ENCODE measurements at places on chromosomes 5 and 9.

GRCh38 chr5:17896605-17897004 is 262.3 kb downstream of the TAF11L14 start:
- DNase-seq = no peak

DNA sequence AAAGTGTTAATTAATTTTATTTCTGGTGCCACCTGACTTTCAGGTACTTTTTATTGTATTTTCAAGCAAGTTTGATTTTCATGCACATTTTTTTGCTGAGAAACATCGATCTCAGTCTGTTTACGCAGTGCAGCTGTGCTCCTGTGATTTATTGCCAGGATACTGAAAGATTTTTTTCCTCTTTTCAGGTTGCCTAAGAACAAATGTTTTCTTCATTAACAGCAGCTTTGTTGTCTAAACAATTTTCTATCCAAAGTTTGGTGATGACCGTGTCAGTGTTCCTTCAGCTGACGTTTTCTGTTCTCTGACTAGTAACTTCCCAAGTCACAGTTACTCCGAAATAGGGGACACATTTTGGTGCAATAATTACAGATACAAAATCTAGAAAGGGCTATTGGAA is 78.1 kb downstream of the VCAN start:
- no peak for DNase-seq

GRCh38 chr9:135010921-135011320 is 76.5 kb upstream of the OLFM1 start:
- DNase-seq = no peak

DNA sequence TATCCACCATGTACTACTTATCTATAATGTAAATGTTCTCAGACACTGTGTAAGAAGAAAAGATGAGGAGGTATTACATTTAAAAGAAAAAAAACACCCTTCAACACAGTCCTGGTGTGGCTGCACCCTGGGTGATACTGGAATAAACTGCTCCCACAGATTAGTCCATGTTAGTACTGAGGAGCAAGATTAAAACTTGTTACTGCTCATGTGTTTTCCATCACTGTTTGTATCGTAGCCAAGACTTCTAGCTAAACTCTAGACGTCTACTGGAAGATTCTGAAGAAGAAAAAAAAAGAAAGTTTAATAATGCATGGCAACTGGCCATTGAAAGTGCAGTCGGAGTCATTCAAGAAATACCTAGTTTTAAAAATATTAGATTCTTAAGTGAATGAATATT is at the start of gene ASPN:
ASPN (minus strand) TSS at position 178 of the 400 bp plus-strand sequence.
- no peak for DNase-seq

GRCh38 chr5:38329132-38329715 is 70.9 kb downstream of the EGFLAM start:
- no peak for DNase-seq

GRCh38 chr9:129384491-129385210 is 206.6 kb upstream of the IER5L start:
- DNase-seq = no peak
